Stomach (tissue), 19 donors: ENCODE measurements at places on chromosomes 7 and 10.

DNA sequence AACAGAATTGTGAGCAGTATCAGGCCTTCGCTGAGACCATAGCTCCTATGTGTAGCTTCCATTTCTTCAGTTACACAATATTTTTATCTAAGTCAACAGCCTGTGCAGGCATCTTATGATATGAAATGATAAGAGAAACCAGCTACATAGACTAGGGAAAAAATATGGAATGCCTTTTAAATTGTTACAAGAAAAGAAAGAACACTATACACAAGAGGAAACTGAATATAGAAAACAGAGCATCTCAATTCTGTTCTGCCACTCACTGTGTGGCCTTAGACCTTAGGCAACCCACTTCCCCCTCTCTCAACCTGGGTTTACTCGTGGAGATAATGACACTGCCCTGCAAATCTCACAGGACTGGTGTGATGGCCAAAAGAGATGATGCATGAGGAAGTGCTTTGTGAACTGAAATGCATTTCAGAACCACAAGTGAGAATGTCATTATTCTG is 132.9 kb downstream of the LRRN3 start:
- no peak for DNase-seq

GRCh38 chr7:5387711-5388245 is 35.9 kb downstream of the TNRC18 start:
- DNase-seq, result no peak

DNA sequence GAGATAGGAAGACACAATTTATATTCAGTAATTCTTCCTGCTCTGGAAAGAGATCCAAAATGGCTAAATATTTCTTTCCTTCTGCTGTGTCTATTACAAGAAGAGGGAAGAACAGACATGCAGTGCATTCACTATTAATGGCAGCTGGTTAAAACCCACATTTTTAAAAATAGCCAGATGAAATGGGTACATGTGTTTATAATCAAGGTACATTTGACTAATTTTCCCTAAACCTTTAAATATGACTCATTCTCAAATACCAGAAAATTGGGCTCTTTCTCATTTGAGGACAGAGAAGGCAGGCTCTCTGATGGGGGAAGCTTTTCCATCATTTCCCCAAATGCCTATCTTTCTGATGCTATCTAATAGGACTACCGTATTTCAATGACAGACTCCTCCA is 215.7 kb upstream of the HABP2 start:
- no peak for DNase-seq

DNA sequence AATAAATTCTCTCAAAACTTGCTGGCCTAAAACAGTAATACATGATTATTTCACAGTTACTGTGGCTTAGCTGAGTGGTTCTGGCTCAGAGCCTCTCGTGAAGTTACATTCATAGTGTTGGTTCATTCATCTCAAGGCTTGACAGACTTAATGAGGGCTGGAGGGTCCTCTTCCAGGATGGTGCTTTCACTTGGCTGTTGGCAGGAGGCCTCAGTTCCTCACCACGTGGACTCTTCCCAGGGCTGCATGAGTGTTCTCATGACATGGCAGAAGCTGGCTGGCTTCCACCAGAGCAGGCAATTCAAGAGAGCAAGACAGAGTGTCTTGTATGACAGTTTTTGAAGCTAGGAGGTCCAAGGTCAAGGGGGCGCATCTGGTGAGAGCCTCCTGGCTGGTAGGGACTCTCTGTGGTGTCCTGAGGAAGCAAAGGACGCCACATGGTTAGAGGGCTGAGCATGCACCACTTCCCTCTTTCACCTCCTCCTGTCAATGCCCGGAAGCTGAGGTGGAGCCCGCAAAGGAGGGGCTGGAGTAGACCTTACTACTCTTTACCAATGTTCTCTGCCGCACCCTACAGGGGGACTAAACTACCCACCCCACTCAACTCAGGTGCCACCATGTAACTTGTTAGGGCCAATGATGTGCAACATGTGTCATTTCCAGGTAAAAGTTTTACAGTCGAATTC is 58.2 kb upstream of the YAE1 start:
- DNase-seq, result no peak

DNA sequence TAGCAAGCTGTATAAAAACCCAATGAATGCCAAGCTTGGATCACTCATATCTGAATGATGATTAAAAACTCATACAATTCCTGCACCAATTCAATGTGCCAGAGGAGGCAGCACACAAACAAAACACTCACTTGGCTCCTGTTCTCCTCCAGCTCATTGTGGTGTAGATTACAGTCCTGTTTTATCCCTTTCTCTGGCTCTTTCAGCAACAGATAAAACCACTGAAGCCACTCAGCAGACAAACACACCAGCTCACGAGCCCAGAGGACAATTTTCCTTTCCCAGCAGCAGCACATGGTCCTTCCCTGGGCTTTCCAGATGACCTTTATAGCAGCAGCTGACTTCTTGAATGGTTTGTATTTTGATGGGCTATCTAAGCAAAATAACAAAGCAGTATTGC is 107.3 kb upstream of the STARD3NL start:
- no peak for DNase-seq

GRCh38 chr7:22992874-22993840 is 20.8 kb downstream of the HYCC1 start:
- DNase-seq, result no peak

DNA sequence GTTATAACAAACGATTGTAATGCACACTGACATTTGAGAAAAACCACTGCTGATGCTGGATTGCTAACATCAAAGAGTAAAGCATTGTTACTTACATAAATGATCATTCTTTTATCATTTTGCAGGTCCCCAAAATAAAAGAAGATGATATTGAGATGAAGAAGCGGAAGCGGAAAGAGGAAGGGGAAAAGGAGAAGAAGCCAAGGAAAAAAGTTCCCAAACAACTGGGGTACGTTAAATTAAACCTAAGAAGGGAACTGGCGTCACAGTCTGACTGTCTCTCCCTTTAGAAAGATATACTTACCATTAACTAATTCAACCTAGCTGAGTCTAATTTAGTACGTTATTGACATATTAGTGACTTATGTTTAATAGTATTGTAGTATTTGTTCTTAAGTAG is 28.1 kb downstream of the UBN2 start:
- DNase-seq, result no peak

GRCh38 chr7:148056406-148056805 is 534.2 kb upstream of the C7orf33 start:
- DNase-seq, result no peak

GRCh38 chr7:21361413-21362125 is 66.3 kb upstream of the SP4 start:
- DNase-seq, result no peak

DNA sequence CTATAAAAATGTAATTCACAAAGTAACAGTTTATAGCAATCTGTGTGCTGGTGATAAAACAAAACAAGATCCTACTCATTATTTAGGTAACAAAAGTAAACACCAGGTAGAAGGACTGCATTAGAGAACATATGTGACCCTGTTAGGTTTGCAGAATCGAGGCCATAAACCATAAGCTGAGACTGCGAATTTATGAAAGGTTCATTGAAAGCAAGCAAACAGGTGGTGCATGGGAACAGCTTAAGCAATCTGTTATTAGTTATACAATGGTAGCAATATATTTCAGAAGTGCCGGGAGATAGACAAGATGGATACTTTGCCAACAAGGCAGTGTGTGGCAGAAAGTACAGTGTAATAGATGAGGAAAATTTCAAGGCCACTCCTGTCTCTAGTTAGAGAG is 23.5 kb upstream of the FAM133B start:
- DNase-seq, result no peak

DNA sequence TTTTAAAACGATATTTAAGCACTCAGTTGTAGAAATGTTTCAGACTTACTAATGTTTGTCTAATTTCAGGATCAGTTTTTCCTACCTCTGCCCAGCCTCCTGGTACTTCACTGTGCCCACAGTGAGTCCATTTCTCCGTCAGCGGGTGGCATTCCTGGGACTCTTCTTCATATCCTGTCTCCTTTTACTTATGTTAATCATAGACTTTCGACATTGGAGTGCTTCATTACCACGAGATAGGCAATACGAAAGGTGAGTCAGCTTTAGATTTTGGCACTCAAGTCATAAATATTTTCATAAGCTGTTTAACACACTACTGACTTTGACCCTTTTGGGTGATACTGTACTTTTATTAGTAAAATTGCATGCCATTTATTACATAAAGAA is 2.1 kb downstream of the ENTPD7 start:
- DNase-seq, result no peak

- no peak for DNase-seq
Measured at GRCh38 chr7:70569335-70569819, 562.6 kb upstream of the GALNT17 start.

DNA sequence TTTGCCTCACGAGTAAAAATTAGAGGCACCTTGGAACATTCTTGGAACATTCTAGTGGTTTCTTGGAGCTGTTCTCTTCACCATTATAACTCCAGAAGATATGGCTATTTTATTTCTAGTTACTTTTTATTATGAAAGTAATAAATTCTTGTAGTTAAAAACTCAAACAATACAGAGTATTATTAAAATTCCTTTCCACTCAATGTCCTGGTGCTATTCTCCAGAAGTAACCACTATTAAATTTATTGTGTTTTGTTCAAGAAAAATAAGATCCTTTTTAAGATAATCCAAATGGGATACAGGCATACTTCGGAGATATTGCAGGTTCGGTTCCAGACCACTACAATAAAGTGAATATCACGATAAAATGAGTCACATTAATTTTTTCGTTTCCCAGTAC is 68.6 kb downstream of the NOC3L start:
- DNase-seq, result no peak

DNA sequence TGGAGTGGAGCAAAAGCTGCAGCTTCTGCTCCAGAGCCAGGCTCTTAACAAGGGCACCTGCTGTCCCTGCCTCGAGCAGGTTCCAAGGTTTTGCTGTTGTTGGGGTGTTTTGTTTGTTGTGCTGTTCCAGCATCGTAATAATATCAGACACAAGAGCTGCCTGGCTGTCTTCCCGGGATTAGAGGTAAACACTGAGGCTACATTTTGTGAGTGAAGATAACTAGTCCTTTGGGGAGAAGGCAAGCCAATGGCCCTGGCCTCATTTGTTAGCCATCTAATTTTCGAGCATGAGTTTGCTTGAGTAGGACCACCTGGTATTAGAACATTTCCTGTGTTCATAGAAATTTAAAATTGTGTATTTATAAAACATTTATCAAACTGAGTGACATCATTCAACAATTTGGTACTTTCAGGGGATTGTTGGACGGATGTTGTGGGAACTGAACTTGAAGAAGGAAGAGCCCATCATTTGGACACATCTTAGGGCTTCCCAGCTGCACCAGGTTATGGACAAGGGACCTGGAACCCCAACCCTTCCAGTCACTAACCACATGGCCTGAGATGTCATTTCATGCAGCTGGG is 555.0 kb downstream of the TNS3 start:
- no peak for DNase-seq

GRCh38 chr10:23343591-23344240 is 881 bp downstream of the C10orf67 start:
- DNase-seq, result peak; percentile 83

GRCh38 chr10:103818105-103818504 is 37.3 kb downstream of the SH3PXD2A start:
- no peak for DNase-seq

- no peak for DNase-seq
Measured at GRCh38 chr10:103556383-103557007, 63.0 kb downstream of the NEURL1 start.

- no peak for DNase-seq
Measured at GRCh38 chr10:13308096-13308495, 8.2 kb upstream of the PHYH start.

- DNase-seq, result peak; percentile 59
Measured at GRCh38 chr7:50307368-50308032, 3.0 kb downstream of the IKZF1 start.

DNA sequence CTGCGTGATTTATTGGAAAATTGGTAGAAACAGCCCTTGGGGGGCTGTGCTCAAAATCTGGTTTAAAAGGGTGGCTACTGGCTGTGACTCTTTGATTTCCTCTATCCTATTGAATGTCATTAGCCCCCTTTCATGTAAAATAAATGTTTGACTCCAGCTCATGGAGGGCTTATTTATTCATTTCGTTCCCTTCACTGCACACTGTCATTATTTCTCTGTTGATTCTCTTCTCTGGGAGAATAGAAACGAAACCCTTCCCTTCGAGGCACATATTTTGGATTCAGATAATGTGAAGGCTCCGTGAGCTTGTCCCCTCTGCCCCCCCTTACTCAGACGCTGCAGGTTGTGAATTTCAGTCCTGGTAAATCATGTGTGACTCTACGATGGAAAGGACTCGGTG is 203.9 kb upstream of the GPR26 start:
- no peak for DNase-seq

GRCh38 chr7:51067258-51067657 is 249.4 kb downstream of the COBL start:
- no peak for DNase-seq

- no peak for DNase-seq
Measured at GRCh38 chr7:144534655-144535395, 131.3 kb upstream of the NOBOX start.

DNA sequence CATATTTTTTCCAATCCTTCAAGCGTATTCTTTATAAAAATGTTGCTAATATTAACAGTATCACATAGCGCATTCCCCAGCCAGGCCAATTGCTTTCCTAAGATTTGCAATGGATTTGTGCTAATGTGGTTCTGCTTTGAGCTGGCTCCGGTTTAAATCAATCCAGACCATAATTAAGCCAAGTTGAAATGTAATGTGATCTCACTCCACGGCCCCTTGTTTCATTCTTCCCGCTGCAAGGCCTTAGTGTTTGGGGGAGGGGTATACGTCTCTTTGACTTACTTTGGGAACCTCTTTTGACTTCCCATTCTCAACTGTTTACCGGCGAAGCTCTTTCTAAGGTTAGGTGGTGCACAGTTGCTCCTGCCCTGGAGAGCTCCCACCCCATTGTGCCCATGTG is 86.4 kb downstream of the PRPF18 start:
- DNase-seq, result peak; percentile 57

DNA sequence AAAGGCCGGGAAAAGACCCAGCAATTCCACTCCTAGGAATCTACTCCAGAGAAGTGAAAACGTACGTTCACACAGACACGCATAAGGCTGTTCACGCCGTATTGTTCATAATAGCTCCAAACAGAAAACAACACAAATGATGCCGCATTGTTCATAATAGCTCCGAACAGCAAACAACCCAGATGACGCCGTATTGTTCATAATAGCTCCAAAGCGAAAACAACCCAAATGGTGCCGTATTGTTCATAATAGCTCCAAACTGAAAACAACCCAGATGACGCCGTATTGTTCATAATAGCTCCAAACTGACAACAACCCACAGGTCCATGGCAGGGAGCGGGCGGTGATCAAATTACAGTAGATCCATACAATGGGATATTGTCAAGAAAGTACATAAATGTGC is 85.2 kb upstream of the DNAAF5 start:
- DNase-seq, result no peak
